NCI-H1694 treated with DMSO at 0.1 percent for 48 hours (cell line): ENCODE measurements at places on chromosomes 6 and 20.

- no peak for DNase-seq
Observed at GRCh38 chr6:77986380-77987034, 333.7 kb downstream of the MEI4 start.

GRCh38 chr6:134345789-134346188 lies 27.9 kb upstream of the SGK1 start:
- no peak for DNase-seq

DNA sequence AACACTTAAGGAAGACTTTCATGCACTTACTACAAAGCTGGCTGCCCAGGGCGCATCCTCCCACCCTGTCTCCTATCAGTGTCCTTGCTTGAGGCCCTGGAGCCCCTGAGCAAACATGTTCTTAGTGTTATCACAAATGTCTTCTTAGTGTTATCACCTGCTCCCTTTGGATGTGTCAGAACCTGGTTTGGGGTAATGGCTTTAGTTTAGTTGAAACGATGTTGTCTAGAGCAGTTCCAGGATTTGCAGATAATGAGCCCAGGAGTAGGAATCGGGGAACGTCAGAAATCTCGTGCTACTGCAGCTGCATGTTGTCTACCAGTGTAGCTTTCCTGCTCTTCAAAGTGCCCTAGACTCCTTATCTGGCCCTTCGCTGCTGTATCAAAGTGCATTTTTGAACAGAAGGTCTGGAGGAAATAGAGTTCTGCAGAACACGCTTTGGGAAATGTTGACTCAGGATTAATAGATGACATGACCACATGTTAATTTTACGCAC lies 69.6 kb downstream of the PHACTR2 start:
- no peak for DNase-seq

DNA sequence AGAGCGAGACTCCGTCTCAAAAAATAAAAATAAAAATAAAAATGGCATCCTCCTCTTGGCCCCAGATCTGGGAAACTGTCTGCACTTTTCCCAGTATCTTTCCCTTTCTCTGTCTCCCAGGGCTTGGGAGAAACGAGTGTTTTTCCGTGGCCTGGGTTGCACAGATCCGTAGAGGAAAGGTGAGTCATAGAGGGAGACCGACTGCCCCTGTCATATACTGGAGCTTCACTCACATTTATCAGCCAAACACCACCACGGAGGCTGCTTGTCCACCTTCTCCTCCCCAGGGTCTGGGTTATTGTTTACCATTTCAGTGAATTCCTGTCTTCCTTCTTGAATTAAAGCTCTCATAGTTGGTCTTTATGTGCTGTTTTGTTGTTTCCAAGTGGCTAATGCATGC lies 31.9 kb upstream of the EIF2S2 start:
- DNase-seq: no peak

DNA sequence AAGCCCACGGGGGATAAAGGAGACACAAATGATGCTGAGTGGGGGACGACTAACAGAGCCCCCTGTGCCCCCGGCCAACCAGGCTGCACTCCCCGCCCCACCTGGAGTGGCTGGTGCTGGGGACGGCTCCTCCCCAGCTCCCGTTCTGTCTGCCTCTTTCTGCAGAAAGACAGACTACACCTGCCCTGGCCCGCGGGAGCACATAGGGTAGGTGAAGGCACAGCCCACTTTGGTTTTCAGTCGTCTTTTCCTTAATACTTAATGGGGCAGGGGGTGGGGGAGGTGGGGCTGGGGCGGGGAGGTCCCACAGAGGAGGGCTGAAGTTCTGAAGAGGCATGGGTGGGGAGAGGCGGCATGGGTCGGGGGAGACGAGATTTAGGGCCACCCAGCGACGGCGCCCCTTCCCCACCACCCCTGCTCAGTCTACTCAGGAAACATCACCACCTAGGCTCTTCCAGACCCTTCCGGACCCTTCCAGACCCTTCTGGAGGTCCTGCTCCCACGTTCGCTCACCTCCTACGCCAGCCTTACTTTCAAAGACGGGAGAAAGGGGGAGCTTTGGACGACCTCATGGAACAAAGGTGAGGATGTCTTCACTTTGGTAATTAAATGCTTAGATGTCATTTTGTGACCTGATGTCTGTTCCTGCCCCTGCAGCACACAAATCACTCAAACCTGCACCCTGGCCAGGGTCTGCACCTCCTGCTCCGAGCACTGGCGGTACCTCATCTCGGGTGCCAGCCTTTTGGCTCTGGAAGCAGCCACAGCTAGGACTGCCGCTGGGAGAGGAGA lies 21.2 kb upstream of the FRMD1 start:
- no peak for DNase-seq

GRCh38 chr20:33472868-33473435 lies 16.9 kb upstream of the CBFA2T2 start:
- DNase-seq: no peak
